ENCODE measurements at places on chromosomes 16 and 17.

DNA sequence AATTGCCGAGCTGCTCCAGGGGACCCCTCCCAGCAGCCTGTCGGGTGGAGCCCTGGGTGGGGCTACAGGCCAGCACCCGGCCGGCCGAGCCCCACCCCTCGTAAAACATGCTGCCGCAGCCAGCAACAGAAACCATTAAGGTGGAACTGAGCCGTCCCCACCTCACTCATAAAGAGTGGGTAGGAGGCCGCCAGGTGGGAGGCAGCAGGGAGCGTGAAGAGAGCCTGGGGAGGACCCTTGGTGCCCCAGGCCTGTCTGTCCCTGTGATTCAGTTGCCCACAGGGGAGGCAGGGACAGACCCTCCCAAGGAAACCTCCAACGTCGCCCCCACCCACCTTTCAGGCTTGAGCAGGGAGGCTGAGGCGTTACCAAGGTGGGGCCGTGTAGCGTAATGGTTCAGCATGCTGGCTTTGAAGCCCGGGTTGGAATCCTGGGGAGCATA lies 8.4 kb downstream of the FOXN1 start:
- DNase-seq, result no peak

DNA sequence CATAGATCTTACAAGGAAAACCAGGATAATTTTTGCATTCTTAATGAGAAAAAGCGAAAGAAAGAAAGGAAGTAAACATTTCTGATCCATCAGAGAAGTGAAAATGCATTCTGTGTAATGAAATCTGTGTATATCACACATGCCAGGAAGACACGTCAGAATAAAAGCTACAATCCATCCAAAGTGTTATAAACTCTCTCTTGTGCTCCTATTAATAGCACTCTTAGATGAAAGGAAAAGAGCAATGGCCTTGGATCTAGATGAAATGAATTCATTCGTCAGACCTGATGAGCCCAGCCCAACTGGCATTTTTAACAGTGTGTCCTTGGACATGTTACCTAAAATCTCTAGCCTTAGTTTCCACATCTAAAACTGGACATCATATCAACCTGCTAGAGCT lies 885.5 kb downstream of the CDH11 start:
- no peak for DNase-seq

- no peak for DNase-seq
Observed at GRCh38 chr16:56781528-56781961, 51.6 kb downstream of the NUP93 start.

- no peak for DNase-seq
Observed at GRCh38 chr17:7019839-7020519, 2.9 kb upstream of the BCL6B start.

GRCh38 chr16:2190659-2191445 lies 5.6 kb downstream of the CASKIN1 start:
- DNase-seq, result no peak

DNA sequence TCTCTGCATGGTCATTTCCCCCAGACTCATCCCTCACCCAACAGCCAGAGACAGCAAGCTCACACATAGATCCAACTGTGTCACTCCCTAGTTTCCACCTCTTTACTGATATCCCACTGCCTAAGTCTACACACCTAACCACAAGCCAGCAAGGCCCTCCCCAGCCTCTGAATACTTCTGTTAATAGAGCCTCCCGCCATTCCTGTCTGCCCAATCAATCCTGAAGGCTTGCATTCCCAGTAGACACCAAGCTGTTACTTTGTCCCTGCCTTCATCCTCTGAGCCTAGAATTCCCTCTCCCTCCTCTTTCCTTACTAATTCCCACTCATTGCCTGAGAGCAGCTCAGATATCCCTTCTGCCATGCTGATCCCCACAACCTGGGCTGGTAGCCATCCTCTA lies 4.7 kb downstream of the C17orf113 start:
- no peak for DNase-seq

- DNase-seq, result no peak
Observed at GRCh38 chr16:84323606-84324005, 28.9 kb downstream of the WFDC1 start.

- no peak for DNase-seq
Observed at GRCh38 chr17:32859857-32860525, 16.9 kb downstream of the MYO1D start.

DNA sequence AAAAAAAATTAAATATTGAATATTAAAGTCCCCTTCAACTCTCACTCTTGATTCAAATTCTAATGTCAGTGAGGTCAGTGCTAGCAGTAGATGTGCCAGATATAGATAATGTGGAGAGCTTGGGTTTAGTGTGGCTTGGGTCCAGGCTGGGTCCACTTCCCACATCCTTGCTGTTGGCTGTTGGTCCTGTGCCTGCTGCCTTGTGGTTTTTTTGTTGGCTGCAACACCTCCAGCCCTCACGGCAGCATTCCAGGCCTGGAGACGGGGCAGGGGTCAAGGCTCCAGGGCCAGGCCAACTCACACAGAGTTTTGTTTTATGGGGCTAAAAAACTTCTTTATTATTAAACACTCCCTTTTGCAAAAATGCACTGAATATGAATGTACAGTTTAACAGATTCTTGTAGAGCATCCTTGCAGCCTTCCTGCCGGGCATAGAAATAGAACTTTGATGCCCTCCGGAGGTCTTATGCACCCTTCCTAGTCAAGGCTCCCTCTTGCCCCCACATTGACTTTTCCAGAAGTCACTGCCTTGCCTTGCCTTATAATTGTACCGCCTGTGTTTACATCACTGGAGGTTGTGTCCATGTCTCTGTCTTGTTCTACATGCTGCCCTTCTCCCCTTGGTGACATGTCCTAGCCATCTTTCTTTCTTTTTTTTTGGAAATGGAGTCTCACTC lies 25.5 kb upstream of the MYO15B start:
- no peak for DNase-seq

DNA sequence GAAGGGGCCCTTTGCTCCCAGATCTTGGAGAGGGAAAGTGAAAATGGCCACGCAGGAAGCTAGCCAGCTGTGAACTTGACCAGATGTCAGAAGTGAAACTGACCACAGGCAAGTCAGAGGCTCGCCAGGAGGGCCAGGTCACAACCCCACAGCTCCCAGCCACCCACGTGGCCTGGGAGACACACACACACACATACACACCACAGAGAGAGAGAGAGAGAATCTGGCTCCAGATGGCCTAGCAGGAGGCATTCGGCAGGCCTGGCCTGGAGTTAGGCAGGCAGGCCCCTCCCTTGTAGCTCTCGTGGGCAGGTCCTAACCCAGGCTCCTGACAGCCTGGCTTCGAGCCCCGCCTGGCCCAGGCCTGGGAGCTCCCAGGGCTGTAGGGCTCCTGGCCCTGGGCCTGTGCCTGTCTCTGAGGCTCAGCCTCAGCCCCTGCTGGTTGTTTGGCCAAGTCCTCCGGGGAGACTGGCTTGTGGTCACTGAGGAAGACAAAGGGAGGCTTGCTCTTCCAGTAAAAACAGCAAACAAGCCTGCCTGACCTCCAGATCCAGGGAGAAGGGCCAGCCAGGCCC lies 20.2 kb downstream of the NGFR start:
- DNase-seq, result no peak

GRCh38 chr16:3400446-3400778 lies 392 bp downstream of the ZSCAN32 start:
- DNase-seq, result no peak

GRCh38 chr17:4477255-4477791 lies 21.4 kb upstream of the SPNS2 start:
- no peak for DNase-seq

- DNase-seq, result no peak
Observed at GRCh38 chr16:17382949-17383863, 87.6 kb downstream of the XYLT1 start.
